ENCODE measurements at places on chromosomes 16 and 17.
A peak's percentile ranks its signal among the peaks of the same experiment; 100 is the strongest.

DNA sequence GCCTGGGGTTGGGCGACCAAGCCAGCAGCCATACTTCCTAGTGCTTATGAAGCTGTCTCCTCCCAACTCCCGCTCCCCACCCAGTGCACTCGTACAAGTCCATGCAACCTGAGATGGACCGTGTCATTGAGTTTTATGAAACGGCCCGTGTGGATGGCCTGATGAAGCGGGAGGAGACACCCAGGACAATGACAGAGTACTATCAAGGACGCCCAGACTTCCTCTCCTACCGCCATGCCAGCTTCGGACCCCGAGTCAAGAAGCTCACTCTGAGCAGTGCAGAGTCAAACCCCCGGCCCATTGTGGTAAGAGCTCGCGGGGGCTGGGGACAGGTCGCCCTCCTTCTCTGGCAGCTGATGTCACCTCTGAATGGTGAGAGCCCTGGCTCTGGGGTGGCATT, 11.0 kb upstream of the KATNB1 start:
- no peak for DNase-seq

DNA sequence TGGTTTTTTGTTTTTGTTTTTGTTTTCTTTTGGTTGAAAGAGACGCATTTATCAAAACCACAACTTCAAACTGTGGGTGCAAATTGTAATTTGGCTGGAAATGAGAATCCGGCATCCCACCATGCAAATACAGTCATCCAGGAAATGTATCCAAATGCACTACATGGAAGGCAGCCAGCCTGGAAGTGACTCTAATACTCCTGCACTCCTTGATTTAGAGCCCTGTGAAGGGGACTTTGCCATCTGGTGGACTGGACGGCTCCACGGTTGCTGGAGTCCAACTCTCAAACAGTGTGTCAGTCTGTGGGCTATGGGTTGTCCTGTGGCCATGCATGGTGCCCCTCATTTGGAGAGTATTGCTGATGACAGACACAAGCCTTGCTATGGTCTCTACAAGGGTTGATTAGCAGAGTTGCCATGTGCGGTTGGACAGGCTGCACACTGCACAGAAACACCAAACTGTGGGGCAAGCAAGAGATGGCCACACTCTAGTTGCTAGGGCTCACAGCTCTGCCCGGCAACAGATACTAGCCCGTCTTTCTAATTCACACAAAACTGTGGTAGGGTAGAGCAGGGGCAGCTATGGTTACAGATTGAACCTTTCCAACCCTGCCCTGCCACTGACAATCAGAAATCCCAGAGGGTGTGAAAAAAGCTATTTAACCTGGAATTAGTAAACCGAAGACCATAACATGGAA, 62.4 kb downstream of the VAT1L start:
- no peak for DNase-seq

- no peak for DNase-seq
Measured at GRCh38 chr16:86727131-86727530, 148.8 kb downstream of the FOXL1 start.

DNA sequence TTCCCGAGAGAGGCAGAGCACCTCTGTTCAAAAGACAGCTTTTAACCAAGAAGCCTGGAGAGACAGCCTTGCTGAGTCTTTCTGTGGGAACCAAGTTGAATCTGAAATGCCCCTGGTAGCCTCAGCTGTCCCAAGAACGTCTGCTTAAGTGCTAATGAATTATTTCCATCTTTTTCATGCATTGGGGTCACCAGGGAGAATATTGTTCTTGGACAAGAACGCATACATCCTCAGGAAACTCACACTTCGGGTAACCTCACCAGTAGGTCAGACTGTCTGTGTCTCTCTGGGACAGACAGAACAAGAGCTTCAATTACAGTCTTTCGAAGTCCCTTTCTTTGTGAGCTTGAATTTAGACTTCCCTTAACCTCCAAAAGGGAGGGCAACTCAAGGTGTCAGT, 134.6 kb upstream of the ADAMTS18 start:
- no peak for DNase-seq

GRCh38 chr17:18261146-18261515, 669 bp downstream of the MIEF2 start:
- peak; percentile 80 for DNase-seq

DNA sequence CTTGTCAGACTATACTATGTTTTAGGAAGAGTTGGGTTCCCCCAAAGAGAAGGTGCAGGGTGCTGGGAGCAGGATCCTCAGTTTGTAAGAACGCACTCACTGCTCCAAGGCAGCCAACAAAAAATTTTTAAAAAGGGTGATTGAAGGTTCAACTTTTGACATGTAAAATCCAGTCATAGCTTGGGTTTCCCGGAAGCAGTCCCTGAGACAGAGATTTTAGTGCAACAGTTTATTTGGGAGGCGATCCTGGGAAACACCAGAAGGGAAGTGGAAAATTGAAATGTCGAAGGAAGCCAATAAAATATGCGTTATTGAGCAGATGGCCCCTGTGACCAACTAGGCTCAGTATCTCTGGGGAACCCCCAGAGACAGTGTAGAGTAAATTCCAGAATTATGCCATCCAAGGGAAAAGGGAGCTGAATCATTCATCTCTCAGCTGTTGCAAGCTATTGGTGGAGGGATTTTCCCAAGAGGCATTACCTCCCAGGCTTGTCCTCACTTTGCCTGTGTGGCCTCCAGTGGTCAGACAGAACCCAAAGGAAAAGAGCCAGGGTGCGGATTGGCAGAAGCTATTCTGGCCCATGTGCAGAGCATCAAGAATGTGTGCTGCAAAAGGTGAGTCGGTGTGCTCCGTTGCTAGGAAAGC, 72.9 kb downstream of the HS3ST3B1 start:
- no peak for DNase-seq

GRCh38 chr17:56121191-56122051, 31.9 kb upstream of the ANKFN1 start:
- DNase-seq, result no peak
